ENCODE measurements at places on chromosomes 11 and 22.

GRCh38 chr22:27879923-27880322 lies 39.1 kb downstream of the PITPNB start:
- DNase-seq, result peak; percentile 19

- DNase-seq, result no peak
These were observed 528.4 kb downstream of the METTL15 start for GRCh38 chr11:28636566-28636965.

DNA sequence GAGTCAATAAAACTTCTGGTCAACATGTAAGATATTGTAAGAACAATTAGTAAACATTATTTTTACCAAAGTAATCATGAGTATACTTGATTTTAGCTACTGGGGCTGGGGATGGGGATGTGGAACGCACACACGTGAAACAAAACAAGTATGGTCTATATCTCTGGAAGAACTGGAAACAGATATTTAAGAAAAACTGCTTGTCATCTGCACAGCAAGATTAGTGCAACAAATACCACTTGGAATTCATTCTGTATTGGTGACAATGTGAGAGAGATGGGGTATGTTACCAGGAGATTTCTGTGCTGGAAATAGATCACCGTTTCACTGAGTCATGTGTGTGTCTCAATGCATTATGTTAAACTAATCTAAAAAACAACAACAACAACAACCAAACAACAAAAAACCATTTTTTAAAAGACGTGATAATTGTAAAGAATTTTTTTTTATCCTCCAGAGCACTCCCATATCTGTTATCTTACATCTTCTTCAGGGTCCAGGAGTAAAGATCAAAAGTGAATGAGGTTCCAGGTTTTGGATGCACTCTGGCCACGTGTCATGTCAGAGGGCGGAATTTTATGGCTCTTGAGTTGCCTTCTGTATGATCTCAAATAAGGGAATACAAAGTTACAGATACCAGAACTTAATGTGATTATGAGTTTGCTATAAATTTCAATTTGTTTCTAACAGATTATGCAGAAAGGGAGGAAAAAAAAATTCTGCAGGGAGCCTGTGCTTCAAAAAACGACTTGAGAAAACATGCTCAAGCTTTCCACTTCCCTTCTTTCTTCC lies 153.0 kb downstream of the BBOX1 start:
- no peak for DNase-seq

GRCh38 chr11:14954581-14954980 lies 17.6 kb downstream of the CALCA start:
- no peak for DNase-seq

DNA sequence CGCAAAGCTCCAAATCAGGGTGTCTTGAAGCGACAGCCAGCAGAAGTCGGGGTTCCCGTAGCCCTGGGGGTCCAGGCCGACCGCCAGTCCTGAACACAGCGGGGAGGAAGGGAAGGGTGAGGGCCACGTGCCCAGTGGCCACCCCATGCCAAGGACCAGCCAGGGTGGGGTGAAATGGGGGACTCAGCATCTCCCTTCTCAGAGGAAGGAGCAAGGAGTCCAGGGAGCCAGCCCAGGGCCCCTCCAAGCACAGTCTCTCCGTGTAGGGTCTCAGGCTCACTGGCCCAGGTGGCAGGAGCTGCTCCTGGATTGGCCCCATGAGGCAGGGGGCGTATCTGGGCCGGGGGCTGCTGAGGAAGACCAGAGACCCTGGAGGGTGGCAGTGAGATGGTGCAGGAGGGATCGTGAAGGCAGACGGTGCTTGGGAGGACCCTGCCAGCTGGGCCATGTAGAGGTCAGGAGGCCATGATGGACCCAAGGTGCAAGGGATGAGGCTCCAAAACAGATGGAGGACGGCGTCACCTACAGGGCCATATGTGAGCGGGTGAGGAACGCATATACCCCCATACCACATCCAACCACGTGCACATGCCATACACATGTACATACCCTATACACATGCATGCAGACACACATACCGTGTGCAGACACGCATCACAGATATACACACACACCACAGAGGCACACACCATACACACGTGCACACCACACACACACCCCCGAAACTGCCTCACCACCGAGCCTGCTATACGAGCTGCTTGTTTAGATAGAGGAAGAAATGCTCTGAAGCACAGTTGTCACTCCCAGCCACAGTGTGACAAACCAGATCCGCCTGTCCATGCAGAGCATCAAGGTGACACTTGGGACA lies 34.4 kb downstream of the TRMU start:
- DNase-seq, result no peak

All from MV-4-11 (cell line).